A673 (cell line): ENCODE measurements at places on chromosomes 6 and 20. TPM values are rescaled to one million over a fixed set of nuclear protein-coding genes. Genes with fewer than 3 reads are reported as not detected.

Gene ZNF311
- total RNA-seq, result 0.84 and 0.92 TPM in 2 replicates

Gene MYL9
- total RNA-seq, result 0.11 TPM in 1 of 2 replicates, not detected in the other

Gene ANKEF1
- 0.96 and 1.3 TPM in 2 replicates for total RNA-seq

Gene BMP2
- total RNA-seq, result not detected in 2 replicates

Gene RAET1E
- 0.92 and 3.2 TPM in 2 replicates for total RNA-seq

Gene COL19A1
- total RNA-seq, result 0.31 and 0.37 TPM in 2 replicates

Gene RAET1L
- not detected in 2 replicates for total RNA-seq

Gene TCF19
- total RNA-seq, result 31.8 and 39.1 TPM in 2 replicates

Gene ENPP1
- 19.5 and 20.5 TPM in 2 replicates for total RNA-seq

Gene BMP7
- total RNA-seq, result 7.5 and 18.9 TPM in 2 replicates

Gene RAB5IF
- 124 and 150 TPM in 2 replicates for total RNA-seq

Gene C20orf144
- 0.13 and 0.22 TPM in 2 replicates for total RNA-seq

Gene CDH22
- total RNA-seq, result not detected in 2 replicates

Gene SNX3
- total RNA-seq, result 104 and 105 TPM in 2 replicates

Gene RANBP9
- total RNA-seq, result 57.4 and 58.2 TPM in 2 replicates

Gene ATP5F1E
- total RNA-seq, result 73.7 and 76.8 TPM in 2 replicates

Gene OTOR
- not detected in 2 replicates for total RNA-seq

Gene OR2H2
- not detected in 2 replicates for total RNA-seq

Gene LINC00237
- not detected in 2 replicates for total RNA-seq

Gene GPR6
- total RNA-seq, result not detected in 2 replicates

Gene CAGE1
- 0.19 and 0.31 TPM in 2 replicates for total RNA-seq

Gene ADIG
- not detected in 2 replicates for total RNA-seq

Gene GNAS
- total RNA-seq, result 1,108 and 1,144 TPM in 2 replicates

Gene KHDRBS2
- total RNA-seq, result not detected in 2 replicates

Gene ANKRD66
- total RNA-seq, result not detected in 2 replicates

Gene OPRL1
- total RNA-seq, result 0.32 and 0.46 TPM in 2 replicates

Gene PREX1
- 145 and 174 TPM in 2 replicates for total RNA-seq

Gene GNAS-AS1
- 6.7 and 7.1 TPM in 2 replicates for total RNA-seq

Gene UBE2C
- 241 and 249 TPM in 2 replicates for total RNA-seq

Gene PRR18
- 0.17 and 0.50 TPM in 2 replicates for total RNA-seq

Gene PYGB
- 52.3 and 53.5 TPM in 2 replicates for total RNA-seq

Gene NMBR
- not detected in 2 replicates for total RNA-seq

Gene PEDS1
- 22.9 and 25.9 TPM in 2 replicates for total RNA-seq

Gene ZNF165
- total RNA-seq, result 0.58 and 0.85 TPM in 2 replicates

Gene HLA-DQB2
- total RNA-seq, result not detected in 2 replicates

Gene RIMS4
- total RNA-seq, result 0.24 and 0.39 TPM in 2 replicates

Gene METTL24
- 6.4 and 9.0 TPM in 2 replicates for total RNA-seq

Gene FLRT3
- total RNA-seq, result not detected in 2 replicates

Gene PAX1
- total RNA-seq, result 0.09 and 0.50 TPM in 2 replicates

Gene KIZ
- total RNA-seq, result 8.4 and 9.1 TPM in 2 replicates

Gene SNAI1
- total RNA-seq, result 4.1 and 4.4 TPM in 2 replicates

Gene DSP
- total RNA-seq, result 0.28 and 0.46 TPM in 2 replicates

Gene PET117
- 21.4 and 23.0 TPM in 2 replicates for total RNA-seq

Gene SLC22A16
- 0.15 TPM in 1 of 2 replicates, not detected in the other for total RNA-seq

Gene TFAP2B
- 0.56 and 1.7 TPM in 2 replicates for total RNA-seq

Gene CHD6
- 46.7 and 58.0 TPM in 2 replicates for total RNA-seq

Gene COL9A1
- not detected in 2 replicates for total RNA-seq

Gene FAM184A
- total RNA-seq, result 0.97 and 2.1 TPM in 2 replicates

Gene MYLK4
- 0.13 and 0.39 TPM in 2 replicates for total RNA-seq

Gene WFDC5
- total RNA-seq, result not detected in 2 replicates
